ENCODE measurements at places on chromosomes 5 and 9.
A peak's percentile ranks its signal among the peaks of the same experiment; 100 is the strongest.

GRCh38 chr9:113609562-113610318 lies 146.2 kb downstream of the RGS3 start:
- DNase-seq = no peak

DNA sequence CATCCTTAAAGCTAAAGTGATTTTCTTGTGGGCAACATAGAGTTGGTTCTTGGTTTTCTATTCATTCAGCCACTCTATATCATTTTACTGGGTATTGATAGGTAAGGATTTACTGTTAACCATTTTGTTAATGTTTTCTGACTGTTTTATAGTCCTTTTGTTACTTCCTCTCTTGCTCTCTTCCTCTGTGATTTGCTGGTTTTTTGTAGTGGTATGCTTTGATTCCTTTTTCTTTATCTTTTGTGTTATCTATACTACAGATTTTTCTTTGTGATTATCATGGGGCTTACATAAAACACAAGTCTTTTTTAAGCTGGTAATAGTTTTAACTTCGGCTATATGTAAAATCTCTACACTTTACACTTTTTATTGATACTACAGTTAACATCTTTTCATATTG lies 43.3 kb downstream of the CREBRF start:
- no peak for DNase-seq

DNA sequence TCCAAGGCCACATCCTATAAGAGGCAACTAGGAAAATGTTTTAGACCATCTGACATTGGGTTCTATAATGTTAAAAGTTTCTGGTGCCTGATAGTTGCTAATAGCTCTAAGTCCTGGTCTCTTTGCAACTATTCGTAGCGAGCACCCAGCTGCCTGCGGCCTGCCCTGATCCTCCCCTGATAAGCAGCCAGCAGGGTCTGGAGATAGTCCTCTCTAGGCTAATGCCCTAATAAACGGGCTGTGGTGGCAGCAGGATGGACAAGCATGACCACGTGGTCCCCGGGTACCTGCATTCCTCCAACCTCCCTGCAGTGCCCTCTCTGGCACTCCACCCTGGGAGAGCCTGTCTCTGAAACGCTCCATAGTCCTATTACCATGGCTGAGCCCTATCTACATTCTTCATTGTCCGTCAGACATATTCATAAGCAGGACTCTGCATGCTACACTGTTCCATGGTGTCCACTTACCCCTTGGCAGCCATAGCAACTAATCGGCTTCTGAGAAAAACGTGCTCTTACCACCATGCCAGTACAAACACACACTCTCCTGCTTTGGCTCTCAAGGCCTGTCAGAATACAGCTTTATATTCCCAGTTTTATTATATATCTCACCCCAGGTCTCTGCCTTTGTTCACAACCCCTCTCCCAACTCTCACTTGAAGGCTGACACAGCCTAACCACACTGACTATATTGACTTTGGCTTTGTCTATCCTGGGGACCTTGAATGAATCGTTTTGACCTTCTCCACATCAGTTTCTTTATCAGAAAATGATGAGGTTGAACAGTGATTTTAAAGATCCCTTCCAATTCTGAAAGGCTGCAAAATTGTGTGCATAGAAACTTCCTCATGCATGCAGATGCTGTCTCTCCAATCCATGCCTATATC lies 49.9 kb upstream of the DAPK1 start:
- DNase-seq = no peak

- no peak for DNase-seq
Measured at GRCh38 chr9:76369583-76369982, 24.6 kb downstream of the RFK start.

- peak; percentile 8 for DNase-seq
Measured at GRCh38 chr5:120803282-120803681, 339.2 kb downstream of the PRR16 start.

DNA sequence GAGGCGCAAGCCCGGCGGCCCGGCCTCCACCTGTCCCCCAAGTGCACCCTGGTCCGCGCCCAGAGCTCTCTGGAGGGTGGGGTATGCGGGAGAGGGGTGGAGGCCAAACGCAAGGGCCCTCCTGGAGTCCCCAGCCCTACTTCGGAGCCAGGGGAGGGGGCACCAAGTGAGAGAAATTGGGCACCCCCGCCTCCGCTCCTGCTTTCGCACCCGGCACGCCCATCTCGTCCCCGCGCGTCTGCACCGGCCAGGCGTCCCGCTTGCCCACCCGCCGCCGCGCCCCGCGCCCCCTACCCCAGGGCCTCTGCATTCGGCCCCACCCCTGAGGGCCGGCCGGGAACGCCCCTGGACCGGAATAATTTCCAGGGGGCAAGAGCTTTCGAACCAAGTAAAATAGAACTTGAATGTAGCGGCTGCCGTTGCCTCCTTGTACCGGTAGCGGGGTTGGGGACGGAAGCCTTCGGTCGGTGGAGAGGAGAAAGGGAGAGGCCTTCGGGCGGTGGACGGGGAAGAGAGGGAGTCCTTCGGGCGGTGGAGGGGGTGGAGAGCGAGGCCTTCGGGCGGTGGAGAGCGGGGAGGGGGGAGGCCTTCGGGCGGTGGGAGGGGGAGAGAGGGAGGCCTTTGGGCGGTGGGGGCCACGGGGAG lies 694 bp upstream of the PHPT1 start:
- no peak for DNase-seq

- no peak for DNase-seq
Measured at GRCh38 chr5:74169701-74170100, 470.8 kb downstream of the ENC1 start.

Measured in NCI-H1694 treated with DMSO at 0.1 percent for 48 hours (cell line).